ENCODE measurements at places on chromosomes 1 and 21. TPM values are rescaled to one million over a fixed set of nuclear protein-coding genes. Genes with fewer than 3 reads are reported as not detected.

The TFF3 gene
- total RNA-seq, result 0.84 TPM

DNA sequence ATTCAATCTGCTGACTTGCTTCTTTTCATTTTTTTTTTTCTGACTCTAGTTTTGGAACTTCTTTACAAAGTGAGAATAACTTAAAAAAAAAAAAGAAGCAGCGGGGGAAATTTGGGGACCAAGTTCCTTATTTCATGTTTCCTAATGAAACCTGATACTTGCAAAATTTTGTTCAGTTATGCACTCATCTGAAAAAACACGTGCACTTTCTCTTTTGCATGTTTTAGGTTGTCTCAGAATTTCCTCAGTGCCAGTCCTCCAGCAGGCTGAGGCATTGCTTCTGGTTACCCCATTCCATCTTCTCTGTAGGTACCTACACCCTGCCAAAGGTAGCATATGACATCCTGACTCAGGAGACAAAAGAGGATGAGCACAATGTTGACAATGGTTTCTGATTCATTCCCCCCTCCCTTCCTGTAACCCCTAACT, 299.7 kb downstream of the GRIK1 start:
- DNase-seq, result no peak

GRCh38 chr1:220271706-220272046, 577 bp downstream of the RAB3GAP2 start:
- DNase-seq, result peak; percentile 21

DNA sequence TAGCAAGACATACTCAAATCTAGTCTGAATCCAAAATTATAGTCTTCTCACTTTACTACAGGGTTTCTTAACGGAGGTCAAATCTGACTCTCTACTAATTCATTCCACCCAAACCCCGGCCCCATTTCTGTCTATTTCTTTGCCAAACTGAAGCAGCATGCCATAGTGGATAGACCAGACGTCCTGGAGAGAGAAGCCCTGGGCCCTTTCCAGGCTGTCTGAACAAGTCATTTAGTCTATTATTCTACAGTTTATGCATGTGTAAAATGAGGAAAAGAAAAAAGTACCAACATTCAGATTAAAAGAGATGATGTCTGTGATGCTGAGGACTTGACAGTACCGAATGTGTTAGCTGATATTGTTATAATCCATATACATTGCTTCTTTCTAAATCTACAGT, 95.0 kb downstream of the GDAP2 start:
- DNase-seq, result no peak

DNA sequence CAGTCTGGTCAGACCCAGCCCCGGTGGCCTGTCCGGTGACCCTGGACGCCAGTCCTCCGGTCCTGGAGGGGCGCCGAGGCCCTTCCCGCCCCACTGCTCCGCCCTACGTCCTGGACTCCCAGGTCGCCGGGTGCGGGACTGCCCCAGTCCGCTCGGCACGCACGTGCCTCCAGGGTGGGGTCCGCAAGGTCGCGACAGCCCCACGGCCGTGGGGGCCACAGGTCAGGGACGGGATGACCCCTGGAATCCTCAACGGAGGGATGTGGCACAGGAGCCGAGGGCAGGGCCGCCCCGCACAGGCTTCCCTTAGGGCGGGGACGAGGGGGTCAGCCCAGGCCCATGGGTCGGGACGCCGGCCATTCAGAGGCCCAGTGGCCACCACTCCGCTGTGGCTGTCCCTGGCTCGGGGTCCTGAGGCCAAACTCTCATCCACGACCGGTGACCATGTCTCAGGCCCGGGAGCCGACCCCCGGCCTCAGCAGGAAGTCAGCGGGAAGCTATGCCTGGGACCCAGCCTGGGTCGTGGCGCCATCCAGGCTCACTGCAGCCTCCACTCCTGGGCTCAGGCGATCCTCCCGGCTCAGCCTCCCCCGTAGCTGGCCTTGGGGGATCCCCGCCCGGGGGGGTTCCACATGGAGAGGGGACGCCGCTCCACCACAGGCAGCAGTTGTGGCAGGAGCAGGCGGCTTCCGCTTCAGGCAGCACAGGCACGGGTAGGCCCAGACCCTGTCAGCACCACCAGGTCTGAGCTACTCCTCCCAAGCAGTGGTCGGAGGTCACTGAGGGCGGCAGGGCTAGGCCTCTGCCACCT, 599 bp upstream of the TMEM240 start:
- DNase-seq, result no peak

DNA sequence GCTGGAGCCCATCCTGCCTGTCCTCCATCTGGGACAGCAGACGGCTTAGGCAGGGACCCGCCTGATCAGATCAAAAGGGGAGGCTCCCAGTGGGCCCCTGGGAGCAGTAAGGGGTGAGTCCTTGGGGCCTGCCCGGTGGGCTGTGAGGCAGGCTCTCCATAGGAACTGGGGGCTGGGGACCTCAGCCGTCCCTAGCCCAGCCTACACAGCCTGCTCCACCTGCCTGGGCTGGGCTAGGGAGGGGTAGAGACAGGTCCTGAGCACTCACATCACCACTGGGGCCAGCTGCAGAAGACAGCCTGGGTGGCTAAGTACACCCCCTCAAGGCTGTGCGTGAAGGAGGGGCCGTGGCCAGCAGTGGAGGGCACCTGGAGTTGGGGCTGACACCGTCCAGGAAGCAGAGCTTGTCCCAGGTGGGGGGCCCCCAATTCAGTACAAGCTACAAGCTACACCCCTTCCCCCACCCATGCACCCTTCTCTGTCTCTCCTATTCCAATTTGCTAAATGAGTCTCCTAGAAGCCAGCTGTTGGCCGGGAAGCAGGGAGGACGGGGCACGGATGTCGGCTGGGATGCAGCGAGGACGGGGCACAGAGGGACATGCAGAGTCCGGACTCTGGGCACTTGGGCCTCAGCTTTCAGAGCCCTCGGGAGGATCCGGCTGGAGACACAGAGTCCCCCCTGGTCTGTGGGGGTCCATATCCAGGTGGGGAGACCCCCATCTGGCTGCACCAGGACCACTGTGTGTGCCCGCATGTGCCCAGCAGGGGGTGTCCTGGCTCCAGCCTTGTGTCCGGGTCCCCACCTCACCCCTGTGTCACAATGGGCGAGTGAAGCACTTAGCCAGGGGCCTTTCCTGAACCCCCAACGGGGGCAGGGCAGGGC, 1.7 kb downstream of the ISG15 start:
- no peak for DNase-seq

DNA sequence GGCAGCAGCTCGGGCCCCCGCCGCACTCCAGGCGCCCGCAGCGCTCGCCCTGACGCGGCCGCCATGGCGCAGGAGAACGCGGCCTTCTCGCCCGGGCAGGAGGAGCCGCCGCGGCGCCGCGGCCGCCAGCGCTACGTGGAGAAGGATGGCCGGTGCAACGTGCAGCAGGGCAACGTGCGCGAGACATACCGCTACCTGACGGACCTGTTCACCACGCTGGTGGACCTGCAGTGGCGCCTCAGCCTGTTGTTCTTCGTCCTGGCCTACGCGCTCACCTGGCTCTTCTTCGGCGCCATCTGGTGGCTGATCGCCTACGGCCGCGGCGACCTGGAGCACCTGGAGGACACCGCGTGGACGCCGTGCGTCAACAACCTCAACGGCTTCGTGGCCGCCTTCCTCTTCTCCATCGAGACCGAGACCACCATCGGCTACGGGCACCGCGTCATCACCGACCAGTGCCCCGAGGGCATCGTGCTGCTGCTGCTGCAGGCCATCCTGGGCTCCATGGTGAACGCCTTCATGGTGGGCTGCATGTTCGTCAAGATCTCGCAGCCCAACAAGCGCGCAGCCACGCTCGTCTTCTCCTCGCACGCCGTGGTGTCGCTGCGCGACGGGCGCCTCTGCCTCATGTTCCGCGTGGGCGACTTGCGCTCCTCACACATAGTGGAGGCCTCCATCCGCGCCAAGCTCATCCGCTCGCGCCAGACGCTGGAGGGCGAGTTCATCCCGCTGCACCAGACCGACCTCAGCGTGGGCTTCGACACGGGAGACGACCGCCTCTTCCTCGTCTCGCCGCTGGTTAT, 2.8 kb downstream of the KCNJ9 start:
- DNase-seq, result peak; percentile 17

DNA sequence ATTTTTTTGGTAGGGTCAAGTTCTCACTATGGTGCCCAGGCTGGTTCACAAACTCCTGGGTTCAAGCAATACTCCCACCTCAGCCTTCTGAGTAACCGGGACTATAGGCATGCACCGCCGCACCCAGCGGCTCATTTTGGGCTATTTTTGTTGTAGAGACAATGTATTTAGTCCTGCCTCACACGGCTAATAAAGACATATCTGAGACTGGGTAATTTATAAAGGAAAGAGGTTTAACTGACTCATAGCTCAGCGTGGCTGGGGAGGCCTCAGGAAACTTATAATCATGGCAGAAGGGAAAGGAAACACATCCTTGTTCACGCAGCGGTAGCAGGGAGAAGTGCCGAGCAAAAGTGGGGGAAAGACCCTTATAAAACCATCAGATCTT, 4.2 kb downstream of the CELA2A start:
- DNase-seq, result no peak

DNA sequence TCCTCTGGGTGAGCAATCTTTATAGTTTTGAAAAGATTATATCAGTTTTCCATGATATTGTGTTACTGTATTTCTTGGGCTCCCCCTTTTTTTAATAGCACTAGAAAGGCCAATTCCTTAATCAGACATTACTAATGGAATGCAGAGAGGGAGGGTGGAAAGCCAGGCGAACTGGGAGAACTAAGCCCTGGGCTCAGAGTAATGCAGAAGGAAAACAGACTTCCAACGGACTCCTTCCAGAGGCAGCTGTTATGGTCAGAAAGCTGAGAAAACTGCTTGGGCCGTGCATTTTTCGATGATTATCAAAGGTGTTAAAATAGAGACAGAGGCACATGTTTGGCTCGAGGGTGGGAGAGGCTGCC, 206.3 kb downstream of the FOXD2 start:
- no peak for DNase-seq

- DNase-seq, result no peak
Measured at GRCh38 chr1:10140981-10141380, 69.4 kb upstream of the KIF1B start.
